ENCODE measurements at places on chromosomes 3 and 15.
A peak's percentile ranks its signal among the peaks of the same experiment; 100 is the strongest.

GRCh38 chr3:14082108-14082657 is 42.5 kb downstream of the CHCHD4 start:
- DNase-seq, result no peak

DNA sequence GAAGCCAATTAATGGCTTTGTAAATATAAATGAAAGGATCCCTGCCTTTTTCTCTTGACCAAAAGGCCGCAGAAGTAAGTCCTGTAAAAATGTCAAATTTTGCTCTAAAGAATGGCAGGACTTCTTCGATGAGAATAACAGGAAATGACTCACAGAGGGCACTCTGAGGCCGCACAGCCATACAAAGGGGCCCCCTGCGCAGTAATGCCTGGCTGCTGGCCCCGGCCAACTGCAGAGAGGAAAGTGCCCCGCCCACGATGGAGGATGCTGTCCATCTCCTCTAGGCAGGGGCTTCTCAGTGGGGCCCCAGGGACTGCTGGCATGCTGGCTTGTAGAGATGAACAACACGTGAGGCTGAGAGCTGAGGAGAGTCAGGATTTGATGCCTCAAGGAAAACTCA is 18.1 kb upstream of the SCN10A start:
- DNase-seq, result peak; percentile 35

GRCh38 chr15:89775815-89776214 is 317 bp upstream of the MESP2 start:
- DNase-seq, result no peak

DNA sequence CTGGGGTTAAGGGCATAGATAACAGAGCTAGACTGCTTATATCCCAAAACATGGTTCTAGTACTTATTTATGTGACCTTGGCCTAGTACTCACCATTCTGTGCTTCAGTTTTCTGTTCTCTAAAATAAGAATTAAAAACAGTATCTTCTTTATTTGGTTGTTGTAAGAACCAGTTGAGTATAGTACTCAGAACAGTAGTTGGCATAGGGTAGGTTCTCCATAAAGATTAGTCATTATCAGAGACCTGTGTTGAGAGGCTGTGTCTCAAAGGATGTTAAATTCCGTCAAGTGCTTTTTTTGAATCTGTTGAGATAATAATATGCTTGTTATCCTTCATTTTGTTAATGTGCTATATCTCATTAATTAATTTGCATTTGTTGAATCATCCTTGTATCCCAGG is 47.4 kb upstream of the OSTN start:
- DNase-seq, result no peak

- no peak for DNase-seq
Measured at GRCh38 chr3:61922118-61922517, 360.7 kb downstream of the PTPRG start.

DNA sequence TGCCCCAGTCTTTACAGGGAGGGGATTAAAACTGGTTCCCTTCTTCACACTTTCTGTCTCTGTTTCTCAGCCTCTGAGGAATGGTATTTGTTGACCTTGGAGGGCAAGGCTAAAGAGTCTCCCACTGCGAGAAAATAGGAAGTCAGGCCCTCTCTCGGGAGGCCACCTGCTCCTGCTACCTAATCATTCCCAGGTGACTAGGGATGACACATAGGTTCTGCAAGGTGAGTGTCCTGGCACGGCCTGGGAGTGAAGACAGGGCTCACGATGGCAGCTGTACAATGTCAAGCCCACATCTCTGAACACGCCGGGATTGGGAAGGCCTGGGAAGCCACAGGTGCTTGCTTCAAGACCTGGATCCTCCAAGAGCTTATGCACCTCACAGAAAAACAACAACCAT is 314.2 kb downstream of the NTRK3 start:
- DNase-seq, result no peak

DNA sequence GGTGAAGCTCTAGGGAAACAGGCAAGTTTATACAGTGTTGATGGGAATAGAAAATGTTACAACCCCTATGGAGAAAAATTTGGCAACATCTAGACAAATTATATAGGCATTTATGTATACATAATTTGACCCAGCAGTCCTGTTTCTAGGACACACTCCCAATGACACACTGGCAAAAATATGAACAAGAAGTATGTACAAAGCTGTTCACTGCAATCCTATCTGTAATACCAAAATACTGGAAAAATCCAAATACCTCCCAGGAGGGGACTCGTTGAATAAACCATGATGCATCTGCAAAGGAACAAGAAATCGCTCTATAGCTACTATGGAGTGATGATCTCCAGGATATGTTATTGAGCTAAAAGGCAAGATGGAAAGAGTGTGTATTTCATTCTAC is 8.5 kb downstream of the BFSP2 start:
- no peak for DNase-seq

GRCh38 chr3:184176377-184177330 is 2.0 kb downstream of the AP2M1 start:
- DNase-seq, result no peak

DNA sequence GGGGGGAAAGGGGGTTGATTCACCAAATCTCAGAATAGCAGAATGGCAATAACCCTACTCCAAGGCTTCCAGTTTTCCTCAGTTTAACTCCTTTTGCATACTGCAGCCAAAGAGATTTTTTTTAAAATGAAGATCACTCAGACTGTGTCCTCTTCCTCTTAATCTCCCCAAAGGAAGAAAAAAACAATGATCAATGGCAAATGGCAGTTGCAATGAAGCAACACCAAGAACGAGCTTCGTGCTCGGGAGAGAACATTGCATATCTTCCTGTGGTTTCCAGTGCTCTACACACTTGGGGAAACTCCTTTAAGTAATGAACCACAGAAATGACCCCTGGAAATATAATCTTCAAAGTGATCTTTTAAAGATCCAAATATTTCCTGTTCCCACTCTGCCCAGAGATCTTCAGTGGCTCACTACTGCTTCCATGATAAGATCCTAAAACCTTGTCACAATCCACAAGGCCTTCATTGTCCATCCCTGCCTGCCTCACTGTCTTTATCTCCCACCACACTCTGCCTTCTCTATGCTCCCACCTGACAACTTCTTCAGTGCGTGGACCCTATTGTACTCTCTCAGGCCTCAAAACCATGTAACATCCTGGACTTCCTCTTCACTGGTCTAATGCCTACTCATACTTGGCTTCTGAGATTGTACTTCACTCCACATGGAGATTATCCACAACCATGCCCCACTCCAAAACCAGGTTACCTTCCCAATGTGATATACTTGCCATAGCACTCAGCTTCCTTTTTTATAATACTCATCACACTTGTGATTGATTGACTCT is 394.8 kb downstream of the FHIT start:
- no peak for DNase-seq

DNA sequence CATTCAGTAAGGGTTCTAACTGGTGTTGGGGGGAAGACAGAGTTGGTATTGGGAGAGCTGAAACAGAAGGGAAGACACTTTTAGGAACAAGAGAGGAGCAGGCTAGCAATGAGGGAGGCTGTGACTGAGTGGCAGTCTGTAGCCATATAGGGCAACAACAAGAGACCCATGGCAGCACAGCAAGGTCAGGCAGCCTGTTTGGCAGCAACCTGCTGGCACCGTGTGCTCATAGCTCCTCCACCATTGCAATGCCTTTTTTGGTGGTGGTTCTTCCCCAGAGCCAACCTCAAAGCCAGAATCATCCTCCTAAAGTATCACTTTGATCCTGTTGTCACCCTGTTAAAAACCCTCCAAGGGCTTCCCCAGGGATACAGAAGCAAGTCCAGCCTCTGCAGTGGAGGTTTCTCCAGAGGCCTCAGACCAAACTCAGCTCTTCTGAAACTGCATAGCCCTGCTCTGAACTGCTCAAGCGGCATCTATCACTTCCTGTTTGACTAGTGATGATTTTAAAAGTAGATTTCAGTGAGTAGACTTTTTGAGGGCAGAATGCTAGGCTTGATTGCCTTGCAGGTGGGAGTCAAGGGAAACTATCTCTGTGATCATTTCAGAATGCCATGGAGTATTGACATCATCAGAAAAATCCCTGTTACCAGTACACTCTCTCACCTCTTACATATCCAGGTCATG is 176.9 kb downstream of the STAC start:
- DNase-seq, result no peak

DNA sequence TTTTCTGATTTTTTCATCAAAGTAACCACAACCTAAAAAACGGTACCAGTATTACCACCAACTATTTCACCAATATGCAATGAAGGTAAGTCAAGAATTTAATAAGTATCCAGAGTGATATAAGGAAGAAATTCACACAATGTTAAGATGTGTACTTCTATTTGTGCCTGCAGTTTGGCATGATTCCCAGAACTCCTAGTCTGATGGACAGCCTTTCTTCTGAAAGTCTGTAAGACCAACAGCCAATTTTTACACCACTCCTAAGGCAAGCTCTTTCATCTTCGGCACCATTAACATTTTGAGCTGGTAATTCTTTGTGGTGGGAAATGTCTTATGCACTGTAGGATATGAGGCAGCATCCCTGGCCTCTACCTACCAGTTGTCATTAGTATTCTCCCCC is 108.3 kb downstream of the VPS13C start:
- DNase-seq, result no peak

Data from activated naive CD4-positive, alpha-beta T cell treated with anti-CD3 and anti-CD28 coated beads, Interleukin-2, amount 10 ng/mL, durations not matched to agents 7 days and 5 days (primary cell).